ENCODE measurements at places on chromosomes 4 and X.

GRCh38 chr4:92101737-92102172 is 202.0 kb upstream of the GRID2 start:
- DNase-seq, result no peak

DNA sequence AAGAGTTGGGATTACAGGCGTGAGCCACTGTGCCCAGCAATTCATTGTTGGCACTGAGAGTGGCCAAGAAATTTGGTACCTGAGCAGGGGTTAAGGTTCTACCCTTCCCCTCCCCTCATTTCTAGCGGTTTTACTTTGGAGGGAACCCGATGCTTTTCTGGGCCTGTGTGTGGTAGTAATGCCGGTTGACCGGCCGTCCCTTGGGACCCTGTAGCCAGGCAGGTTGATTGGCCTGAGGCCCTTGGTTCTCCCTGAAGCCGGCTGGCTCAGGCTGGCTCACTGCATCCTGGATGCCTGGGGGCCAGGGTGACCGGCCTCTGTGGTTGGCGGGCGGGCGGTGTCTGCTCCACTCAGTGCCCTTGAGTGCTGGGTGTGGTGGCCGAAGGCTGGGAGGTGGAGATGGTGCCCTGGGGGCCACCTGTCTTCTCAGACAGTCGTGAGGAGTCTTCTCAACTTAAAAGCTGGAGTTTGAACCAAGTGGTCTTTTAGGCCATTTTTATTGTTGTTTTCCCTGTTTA is 45.6 kb downstream of the RGS12 start:
- no peak for DNase-seq

DNA sequence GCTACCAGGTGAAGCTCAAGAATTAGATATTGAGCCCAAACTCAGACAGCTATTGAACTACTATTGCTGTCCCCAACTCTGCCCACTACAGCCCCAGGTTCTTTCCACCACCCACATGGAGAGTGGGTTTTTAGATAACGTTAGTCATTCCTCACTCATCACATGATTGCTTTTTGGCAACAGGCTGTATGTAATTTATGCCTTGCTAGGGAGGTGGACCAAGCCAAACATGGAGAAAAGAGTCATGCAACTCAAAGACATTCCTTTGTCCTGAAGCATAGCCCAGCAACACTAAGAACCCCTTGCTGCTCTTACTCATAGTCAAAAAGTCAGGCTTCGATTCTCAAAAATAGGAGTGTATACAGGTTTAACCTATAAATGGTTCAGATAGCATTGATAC is 275.9 kb upstream of the VCX3A start:
- DNase-seq, result no peak

DNA sequence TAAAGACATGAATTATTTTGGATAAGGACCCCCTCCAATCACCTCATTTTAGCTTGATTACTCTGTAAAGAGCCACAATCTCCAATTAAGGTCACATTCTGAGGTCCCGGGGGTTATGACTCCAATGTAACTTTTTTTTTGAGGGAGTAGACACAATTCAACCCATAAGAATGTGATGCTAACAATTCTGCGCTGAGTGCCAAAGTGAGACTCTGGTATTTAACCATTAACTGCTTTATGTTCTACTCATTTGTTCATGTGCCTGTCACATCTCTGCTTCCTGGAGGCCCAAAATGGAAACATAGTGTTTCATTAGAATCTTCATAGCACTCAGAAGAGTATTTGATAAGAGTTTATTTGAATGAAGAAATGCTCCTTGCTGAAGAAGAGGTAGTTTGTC is 234.8 kb downstream of the CPE start:
- no peak for DNase-seq

DNA sequence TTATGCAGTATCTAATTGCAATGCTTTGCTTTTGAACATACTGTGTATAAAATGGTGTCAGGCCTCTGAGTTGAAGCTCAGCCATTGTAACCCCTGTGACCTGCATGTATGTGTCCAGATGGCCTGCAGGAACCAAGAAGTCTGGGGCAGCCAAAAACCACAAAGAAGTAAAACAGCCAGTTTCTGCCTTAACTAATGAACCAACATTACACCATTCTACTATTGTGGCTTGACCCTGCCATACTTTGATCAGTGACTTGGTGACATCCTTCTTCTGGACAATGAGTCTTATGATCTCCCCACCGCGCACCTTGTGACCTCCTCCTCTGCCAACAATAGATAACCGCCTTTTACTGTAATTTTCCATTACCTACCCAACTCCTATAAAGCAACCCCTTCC is 131.6 kb downstream of the CBLL2 start:
- DNase-seq, result no peak

GRCh38 chr4:105162123-105162796 is 15.6 kb downstream of the TET2 start:
- DNase-seq, result no peak

GRCh38 chr4:188989371-188989770 is 850.1 kb downstream of the TRIML1 start:
- no peak for DNase-seq

DNA sequence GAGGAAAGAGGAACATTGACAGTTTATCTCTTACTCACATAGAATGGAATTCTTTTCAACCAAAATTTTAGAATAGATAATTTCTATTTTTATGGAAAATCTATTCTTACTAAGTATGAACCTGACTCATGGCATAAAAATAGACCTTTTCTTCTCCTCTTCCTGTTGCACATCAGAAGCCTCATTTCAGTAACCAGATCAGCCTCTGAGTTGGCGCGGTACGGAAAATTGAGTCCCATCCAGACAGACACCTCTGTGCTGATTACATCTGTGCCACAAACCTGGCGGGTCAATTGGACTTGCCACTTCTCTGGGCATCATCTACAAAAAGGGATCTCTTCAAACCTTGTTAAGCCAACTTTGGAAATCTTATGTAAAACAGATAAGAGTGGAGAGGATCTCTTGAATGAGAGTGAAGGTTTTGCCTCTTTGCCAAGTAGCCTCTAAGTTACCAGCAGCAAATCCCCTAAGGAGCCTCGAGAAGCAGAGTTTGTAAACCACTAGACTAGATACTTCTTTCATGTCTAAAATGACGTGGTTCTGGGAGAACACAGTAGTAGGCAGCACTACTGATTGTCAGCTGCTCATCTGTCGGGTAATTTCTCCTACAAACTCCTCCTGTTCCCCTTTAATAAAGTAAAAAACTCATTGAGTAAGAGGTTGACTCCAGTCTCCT is 37.4 kb downstream of the TENM3 start:
- DNase-seq, result no peak
